PC-3 (cell line): ENCODE measurements at places on chromosomes 7 and 10. TPM values are rescaled to one million over a fixed set of nuclear protein-coding genes. Genes with fewer than 3 reads are reported as not detected.

Gene HK1
- total RNA-seq: 189 and 208 TPM in 2 replicates

Gene NANOS1
- total RNA-seq: 5.4 and 6.0 TPM in 2 replicates

Gene GHRHR
- not detected in 2 replicates for total RNA-seq

Gene DOCK1
- 34.3 and 34.6 TPM in 2 replicates for total RNA-seq

Gene CADPS2
- total RNA-seq: 7.5 and 9.4 TPM in 2 replicates

Gene SPDYE16
- not detected in 2 replicates for total RNA-seq

Gene TEX47
- not detected in 2 replicates for total RNA-seq

Gene ZNF22
- 17.6 and 24.8 TPM in 2 replicates for total RNA-seq

Gene ATOH7
- 1.1 TPM in 1 of 2 replicates, not detected in the other for total RNA-seq

Gene PKD1L1
- 0.04 and 0.17 TPM in 2 replicates for total RNA-seq

Gene GIMAP5
- total RNA-seq: not detected in 2 replicates

Gene UTF1
- not detected in 2 replicates for total RNA-seq

Gene SPDYE1
- total RNA-seq: not detected in 2 replicates

Gene VSTM4
- total RNA-seq: not detected in 2 replicates

Gene ACSM6
- total RNA-seq: not detected in 2 replicates

Gene NOM1
- total RNA-seq: 17.7 and 28.5 TPM in 2 replicates
